HCT116 (cell line): ENCODE measurements at places on chromosomes 1 and 21. TPM values are rescaled to one million over a fixed set of nuclear protein-coding genes. Genes with fewer than 3 reads are reported as not detected.

- no peak for DNase-seq
These were observed 5.2 kb downstream of the PFKFB2 start for GRCh38 chr1:207058252-207058651.

- DNase-seq: no peak
These were observed 3.4 kb downstream of the KIF21B start for GRCh38 chr1:201020040-201020591.

Gene TCHH
- 0.02 TPM for total RNA-seq

Gene S100PBP
- total RNA-seq: 38.2 TPM
